ENCODE measurements at places on chromosomes 5 and 9. TPM values are rescaled to one million over a fixed set of nuclear protein-coding genes. Genes with fewer than 3 reads are reported as not detected.

GRCh38 chr9:136771907-136772415 lies 7.6 kb upstream of the LCN15 start:
- DNase-seq: no peak

- no peak for DNase-seq
These were observed 62.3 kb upstream of the HMHB1 start for GRCh38 chr5:143749581-143750205.

- DNase-seq: no peak
These were observed 71.3 kb downstream of the KDM4C start for GRCh38 chr9:6829027-6829426.

GRCh38 chr5:116068028-116068632 lies 16.7 kb upstream of the COMMD10 start:
- DNase-seq: no peak

DNA sequence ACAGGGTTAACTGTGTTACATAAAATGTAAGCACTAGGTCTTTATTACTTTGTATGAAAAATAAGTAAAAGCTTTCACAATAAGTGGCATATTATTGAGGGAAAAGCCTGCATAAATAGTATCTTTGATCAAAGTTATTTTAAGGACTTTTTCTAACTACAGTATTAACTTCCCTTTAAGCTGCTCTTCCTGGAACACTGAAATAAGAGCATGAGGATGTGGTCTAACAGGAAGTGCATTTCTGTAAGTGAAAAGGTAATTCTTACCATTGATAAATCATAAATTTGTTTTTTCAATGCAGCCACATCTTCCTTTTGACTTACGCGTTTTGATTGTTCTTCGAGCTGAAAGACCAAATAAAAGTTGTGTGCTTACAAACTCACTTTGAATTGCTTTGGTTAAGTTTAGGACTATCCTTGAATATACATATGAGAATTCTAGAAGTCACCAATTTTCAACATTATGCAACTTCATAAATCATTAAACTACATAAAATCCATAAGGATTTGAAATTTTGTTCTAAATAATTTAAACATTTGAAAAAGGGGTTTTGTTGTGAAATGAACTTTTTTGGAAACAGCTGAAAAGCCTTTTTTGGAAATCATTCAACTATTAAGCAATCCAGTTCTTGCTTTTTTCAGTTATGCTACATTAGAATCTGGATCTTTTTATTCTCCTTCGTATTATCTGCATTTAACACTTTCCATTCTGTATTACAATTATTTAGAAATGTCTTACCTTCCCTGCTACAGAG lies 50.6 kb downstream of the RASEF start:
- no peak for DNase-seq

- DNase-seq: no peak
These were observed 638.0 kb downstream of the IRX1 start for GRCh38 chr5:4233671-4234070.

DNA sequence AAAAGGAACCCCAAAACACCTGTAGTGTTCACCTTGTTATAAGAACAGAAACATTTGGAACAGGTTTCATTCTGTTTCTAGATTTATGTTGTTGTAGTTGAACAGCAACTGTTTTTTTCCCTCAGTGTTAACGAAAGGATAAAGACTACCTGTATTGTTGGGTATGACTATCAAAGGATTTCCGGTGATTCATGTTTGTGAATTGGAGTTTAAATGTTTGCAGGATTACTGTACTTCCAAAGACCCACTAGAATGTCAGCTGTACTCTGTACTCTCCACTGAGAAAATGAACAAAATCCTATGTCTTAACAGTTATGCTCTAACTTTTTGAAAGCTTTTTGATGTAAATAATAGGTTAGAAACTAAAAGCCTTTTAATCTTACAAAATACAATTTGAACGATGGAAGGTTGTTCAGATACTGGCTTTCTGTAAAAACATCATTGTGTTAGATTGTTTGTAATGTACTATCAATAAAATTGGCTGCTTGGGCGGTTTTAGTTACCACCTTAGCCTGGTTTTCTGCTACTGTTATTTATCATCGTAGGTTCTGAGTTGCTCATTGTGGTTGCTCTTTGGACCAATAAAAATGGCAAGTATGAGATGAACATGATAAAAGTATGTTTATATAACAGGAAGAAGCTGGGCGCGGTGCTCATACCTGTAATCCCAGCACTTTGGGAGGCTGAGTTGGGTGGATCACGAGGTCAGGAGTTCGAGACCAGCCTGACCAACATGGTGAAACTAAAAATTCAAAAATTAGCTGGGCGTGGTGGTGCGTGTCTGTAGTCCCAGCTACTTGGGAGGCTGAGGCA lies 44.1 kb downstream of the DCP2 start:
- no peak for DNase-seq

- no peak for DNase-seq
These were observed 7.1 kb upstream of the FAF2 start for GRCh38 chr5:176440927-176441706.

- no peak for DNase-seq
These were observed 61.0 kb upstream of the NEK6 start for GRCh38 chr9:124196814-124197176.

DNA sequence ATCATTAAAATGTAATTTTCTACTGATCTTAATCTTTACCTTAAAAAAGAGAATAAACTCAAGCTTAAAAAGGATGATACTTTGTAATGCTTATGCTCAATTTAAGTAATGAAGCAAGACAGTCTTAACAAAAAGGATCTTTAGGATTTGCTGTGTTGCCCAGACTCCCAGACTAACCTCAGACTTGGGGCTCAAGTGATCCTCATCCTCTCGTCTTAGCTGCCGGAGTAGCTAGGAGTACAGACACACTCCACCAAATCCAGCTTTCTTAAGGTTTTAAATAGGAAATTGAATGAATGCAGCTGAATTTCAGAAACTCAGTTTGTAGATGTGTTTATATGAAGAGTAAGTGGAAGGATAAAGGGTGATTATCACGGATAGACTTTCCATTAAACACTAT lies 400.5 kb upstream of the DAB2 start:
- no peak for DNase-seq

- no peak for DNase-seq
These were observed 67.7 kb downstream of the PRDM6 start for GRCh38 chr5:123156577-123157296.

- peak; percentile 82 for DNase-seq
These were observed 16.0 kb downstream of the ZNF462 start for GRCh38 chr9:106878934-106879333.

DNA sequence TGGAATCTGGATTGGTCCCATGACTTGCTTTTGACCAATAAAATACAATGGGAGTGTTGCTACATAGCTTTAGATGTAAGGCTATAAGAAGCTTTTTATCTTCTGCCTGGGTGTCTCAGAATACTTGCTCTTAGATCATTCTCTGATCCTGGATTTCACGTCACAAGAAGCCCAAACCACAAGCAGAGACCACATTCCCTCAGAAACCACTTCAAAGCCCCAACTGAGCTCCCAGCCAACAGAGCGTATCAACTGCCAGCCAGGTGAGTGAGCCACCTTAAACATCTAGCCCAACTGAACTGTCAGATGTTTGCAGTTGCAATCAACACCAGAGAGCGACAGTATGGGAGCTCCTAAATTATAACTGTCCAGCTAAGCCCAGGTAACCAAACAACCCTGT lies 687.1 kb downstream of the TLE1 start:
- no peak for DNase-seq

DNA sequence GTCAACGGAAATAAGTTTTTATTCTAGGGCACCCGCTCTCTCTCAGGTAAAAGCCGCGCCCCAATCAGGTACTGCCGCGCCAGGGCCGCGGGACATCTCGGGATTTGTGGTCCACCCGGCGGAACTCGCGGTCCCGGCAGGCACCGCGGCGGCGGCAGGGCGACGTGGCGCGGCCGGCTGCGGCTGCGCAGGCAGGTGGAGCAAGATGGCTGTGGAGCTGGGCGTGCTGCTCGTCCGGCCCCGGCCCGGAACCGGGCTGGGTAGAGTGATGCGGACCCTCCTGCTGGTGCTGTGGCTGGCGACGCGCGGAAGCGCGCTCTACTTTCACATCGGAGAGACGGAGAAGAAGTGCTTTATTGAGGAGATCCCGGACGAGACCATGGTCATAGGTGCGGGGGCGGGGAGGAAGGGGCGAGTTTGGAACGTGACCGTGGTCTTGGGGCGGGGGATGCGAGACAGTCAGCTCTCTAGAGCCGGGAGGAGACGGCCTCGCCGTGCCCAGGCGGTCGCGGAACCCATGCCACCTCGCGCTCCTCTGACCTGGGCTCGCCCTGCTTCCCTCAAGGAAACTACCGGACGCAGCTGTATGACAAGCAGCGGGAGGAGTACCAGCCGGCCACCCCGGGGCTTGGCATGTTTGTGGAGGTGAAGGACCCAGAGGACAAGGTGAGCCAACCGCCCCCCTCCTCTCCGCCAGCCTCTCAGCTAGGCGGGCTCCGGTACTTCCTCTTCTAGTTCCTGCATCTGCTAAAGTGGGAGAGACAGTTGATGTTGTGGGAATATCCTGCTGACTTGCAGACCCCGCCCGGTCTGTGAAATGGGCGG lies at the start of gene TMED9:
Gene TMED9, plus strand, starts transcription at position 194 of the 825 bp plus-strand sequence. Its CDS starts 12 bp downstream, at position 206.
- DNase-seq: peak; percentile 91

DNA sequence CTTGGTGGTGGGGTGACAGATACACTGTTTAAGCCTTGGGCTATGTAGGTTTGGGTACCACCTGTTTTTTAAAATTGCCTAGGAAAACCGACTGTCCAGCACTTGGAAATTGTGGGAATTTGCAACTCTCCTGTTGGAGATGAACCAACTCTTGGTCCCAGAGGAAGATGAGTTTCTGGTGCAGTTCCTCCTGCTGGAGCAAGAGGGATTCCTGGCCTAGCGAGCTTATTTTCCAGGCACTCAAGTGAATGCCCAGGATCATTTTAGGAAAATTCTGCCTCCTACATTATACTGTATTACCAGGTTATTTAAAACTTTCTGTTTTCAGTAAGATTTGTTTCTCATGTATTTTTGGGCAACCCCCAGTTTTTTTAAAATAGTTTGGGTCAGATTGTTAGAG lies 33.7 kb downstream of the AP3S1 start:
- DNase-seq: no peak

- no peak for DNase-seq
These were observed 110.1 kb upstream of the LRRTM2 start for GRCh38 chr5:138985256-138985655.

DNA sequence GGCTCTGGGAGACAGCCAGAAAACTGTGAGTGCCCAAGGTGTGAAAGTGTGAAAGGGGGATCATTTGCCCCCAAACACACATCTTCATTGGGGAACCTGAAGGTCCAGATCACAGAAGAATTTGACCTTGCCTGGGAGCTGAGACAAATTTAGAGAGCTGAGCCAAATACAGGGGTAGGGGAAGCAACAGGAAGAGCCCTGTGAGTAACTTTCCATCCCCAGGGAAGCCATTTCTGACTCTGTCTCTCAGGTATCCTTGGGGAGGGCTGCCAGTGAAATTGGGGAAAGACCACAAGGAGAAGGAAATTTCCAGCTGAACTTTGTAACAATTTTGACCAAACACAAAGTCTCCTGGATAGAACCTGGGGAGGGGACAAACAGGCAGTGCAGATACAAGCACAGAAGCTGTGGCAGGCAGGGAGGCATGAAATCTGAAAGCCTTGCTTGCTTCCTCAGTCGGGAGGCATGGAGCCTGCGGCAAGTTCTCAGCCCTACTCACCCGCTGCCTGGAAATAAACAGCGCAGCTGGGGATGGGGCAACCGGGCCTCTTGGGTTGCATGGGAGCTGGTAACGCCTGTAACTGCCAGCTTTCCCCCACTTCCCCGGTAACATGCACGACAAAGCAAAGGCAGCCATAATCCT lies 31.5 kb upstream of the ZCCHC9 start:
- DNase-seq: no peak

GRCh38 chr9:114538241-114538640 lies 33.0 kb upstream of the WHRN start:
- no peak for DNase-seq

GRCh38 chr9:29958469-29958868 lies 2385.2 kb upstream of the C9orf72 start:
- no peak for DNase-seq

- no peak for DNase-seq
These were observed 42.9 kb upstream of the MEF2C start for GRCh38 chr5:88925692-88926490.

- DNase-seq: no peak
These were observed 18.1 kb downstream of the MAP1B start for GRCh38 chr5:72125271-72125940.

GRCh38 chr5:120471971-120472370 lies 7.9 kb downstream of the PRR16 start:
- DNase-seq: no peak

DNA sequence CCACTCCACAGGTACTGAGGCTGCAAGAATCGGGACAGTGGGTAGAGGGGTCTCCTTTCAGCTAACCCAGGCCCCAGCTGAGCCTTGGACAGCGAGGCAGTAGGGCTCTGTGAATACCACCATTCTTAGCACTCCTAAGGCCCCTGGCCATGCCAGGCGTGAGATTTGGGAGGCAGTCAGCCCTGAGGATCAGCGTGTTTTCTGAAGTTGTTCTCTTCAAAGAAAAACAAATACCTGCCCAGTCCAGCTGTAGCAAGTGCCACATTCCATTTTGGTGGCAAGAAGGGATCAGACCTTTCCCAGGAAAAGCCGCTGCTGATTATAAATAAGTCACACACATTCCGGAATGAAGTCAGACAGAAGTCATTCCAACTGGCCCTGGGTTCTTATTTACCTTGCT lies 47.8 kb downstream of the RALGPS1 start:
- no peak for DNase-seq

RETREG1 gene
- total RNA-seq: 272 TPM

INSL4 gene
- total RNA-seq: not detected

PLPP7 gene
- total RNA-seq: 115 TPM

LCNL1 gene
- total RNA-seq: 9.7 TPM

C5orf47 gene
- total RNA-seq: not detected

BAAT gene
- 0.08 TPM for total RNA-seq

AK3 gene
- 203 TPM for total RNA-seq

EQTN gene
- not detected for total RNA-seq

ZNF454 gene
- 1.5 TPM for total RNA-seq

ST8SIA4 gene
- 2.9 TPM for total RNA-seq

VCAN gene
- 24.1 TPM for total RNA-seq

PDE8B gene
- 0.62 TPM for total RNA-seq

TMC1 gene
- total RNA-seq: not detected

TNFSF15 gene
- not detected for total RNA-seq

TDRD7 gene
- total RNA-seq: 7.9 TPM

Data from Right ventricle myocardium superior (tissue), 1 donor.